ENCODE measurements at places on chromosomes 3 and 15. TPM values are rescaled to one million over a fixed set of nuclear protein-coding genes. Genes with fewer than 3 reads are reported as not detected.

Gene MESP2
- total RNA-seq, result 0.26 TPM

Gene DLL4
- 0.11 TPM for total RNA-seq

Gene FOXL2NB
- total RNA-seq, result not detected

Gene SAXO2
- 1.9 TPM for total RNA-seq

Gene PLA2G4E
- not detected for total RNA-seq

Gene DNAJB11
- 103 TPM for total RNA-seq

Gene CPNE9
- total RNA-seq, result not detected

- DNase-seq, result no peak
Measured at GRCh38 chr15:62378772-62379498, 213.8 kb upstream of the C2CD4B start.

- DNase-seq, result no peak
Measured at GRCh38 chr15:80099241-80099640, 39.8 kb downstream of the ZFAND6 start.

DNA sequence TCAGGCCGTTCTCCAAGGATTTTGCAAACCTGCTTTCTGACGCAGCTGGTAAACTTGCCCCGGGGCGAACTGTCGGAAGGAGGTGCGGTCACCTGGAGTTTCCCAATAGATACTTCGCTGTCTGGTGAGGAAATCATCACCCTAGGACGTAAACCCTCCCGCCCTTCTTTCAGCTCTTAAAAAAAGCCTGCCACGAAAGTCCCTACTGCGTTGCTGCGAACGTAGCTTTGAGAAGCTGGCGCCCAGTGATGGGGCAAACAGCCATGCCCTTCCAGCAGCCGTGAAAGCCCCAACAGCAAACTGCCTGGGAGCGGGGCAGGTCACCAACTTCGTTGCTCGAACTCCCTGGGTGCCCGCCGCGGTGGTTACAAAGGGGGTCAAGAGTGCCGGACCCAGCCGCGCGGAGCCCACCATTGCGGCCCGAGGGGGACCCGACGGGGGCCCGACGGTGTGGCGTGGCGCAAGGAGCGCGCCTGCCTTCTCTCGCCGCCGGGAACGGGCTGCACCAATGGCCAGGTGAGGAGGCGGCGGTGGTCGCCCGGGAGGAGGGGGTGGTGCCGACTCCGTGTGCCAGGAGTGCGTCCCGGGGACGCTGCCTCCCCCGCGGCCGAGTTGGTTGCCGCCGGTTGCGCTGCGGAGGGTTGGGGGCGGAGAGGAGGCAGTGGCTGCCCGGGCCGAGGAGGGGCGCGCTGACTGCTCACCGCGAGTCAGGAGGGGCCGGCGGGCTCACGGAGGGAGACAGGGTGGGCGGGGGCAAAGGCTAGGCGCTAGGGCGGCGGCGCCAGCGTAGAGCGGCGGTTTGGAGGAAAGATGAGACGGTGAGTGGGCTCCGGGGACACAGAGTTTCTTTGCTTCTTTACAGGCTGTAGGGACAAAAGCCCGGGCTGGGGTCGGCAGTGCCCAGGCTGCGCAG lies at the start of gene PHLDB2:
PHLDB2 (plus strand) TSS at position 205 of the 913 bp plus-strand sequence. CDS start 24,813 bp downstream, outside the sequence.
- peak; percentile 79 for DNase-seq

- DNase-seq, result no peak
Measured at GRCh38 chr15:63491116-63491827, 13.1 kb upstream of the USP3 start.

- DNase-seq, result no peak
Measured at GRCh38 chr15:68417051-68417450, 14.9 kb downstream of the ITGA11 start.

GRCh38 chr15:62475591-62475990 lies 310.5 kb upstream of the C2CD4B start:
- DNase-seq, result no peak

- peak; percentile 56 for DNase-seq
Measured at GRCh38 chr3:18758047-18758704, 333.0 kb upstream of the SATB1 start.

DNA sequence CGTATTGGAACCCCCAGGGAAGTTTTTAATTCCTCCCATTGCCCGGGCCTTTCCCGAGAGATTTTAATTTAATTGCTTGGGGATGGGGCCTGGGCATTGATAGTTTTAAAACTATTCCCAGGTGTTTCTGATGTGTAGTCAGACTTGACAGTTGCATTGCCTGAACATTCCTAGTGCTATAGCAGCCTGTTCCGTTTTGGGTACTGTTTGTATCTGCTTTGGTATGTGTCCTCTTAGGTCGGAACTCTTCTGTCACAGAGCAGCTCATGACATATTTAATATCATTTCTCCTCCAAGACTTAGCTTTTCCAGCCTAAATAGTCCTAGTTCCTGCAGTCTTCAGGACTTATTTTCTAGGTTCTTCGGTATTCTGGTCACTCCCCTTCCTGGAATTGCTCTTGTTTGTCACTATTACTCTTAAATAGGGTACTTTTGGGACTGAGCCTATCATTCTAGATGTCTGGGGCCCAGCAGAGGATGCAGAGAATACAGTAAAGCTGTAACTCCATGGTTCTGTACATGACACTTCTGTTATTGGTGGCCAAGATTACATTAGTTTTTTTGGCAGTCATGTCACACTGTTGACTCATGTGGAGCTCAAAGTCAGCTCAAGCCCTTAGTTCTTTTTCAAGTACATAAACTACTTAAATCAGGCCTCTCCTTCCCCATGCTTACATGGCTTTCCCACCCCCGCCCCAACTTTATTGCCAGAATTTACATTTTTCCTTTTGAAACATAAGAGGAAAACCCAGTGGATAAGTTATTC lies 81.5 kb downstream of the BBX start:
- no peak for DNase-seq

DNA sequence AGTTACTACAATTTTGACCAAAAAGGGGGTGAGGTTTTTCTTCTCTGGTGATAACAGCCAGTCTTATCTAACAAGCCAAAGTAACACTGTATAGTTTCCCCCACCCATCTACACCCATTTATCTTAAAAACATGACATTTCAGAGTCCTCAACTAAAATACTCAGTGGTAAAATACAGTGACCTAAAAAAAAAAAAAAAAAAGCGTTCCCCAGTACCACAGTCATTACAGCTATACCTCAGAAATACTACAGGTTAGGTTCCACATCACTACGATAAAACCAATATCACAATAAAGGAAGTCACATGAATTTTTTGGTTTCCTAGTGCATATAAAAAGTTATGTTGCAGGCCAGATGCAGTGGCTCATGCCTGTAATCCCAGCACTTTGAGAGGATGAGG lies 13.8 kb downstream of the DENND4A start:
- no peak for DNase-seq

DNA sequence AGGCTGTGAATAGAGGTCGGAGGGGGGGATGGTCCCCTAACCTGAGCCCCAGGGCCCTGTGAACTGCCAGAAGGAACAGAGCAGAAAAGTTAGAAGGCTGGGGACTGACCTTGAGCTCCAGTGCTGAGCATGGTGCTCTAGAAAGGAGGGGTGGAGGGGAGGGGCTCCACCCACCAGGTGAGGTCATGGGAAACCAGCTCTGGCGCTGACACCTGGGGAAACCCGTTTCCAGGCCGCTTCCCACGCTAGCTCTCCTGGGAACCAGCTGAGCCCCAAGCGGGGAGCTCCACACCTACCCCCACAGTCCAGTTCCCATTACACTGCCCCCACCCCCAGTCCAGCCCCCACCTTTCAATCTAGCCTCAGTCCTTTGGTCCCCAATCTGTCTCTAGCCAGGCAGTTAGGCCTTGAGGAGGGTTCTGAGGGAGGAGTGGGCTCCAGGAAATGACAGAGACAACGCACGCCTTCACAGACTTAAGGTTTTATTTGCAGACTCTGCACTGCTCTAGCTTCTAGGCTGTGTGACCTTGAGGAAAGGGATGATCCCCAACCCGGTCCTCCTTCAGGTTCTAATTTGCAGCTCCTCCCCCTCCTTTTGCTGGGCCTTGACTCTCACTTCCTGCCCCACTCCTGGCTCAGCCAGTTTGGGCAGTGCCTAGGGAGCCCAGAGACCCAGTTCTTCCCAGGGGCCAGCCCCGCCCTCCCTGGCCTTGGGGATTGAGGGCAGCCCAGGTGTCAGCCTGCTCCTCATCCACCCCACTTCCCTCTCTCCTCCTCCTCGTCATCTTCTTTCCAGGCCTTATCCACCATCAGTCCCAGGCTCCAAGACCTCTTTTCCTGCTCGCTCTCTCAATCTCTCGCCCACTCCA lies 2.1 kb downstream of the RHOV start:
- DNase-seq, result no peak

DNA sequence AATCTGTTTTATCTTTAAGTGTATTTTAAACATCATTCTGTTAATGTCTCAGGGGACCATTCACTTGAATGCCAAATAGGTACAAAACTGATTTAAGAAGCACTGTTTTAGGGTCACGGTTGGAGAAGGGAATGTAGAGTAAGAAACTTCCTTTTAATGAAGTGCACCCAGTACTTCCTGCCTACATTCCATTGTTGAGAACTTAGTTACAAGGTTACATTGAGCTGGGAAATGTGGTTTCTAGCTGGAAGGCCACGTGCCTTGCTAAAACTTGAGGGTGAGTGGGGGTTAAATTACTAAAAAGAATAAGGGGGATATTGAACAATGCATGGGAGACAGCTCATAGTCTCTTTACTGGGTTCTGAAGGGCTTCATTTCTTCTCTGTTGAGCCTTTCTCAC lies 78.3 kb upstream of the TBC1D5 start:
- DNase-seq, result no peak

GRCh38 chr3:29454161-29454611 lies 173.3 kb downstream of the RBMS3 start:
- DNase-seq, result no peak

DNA sequence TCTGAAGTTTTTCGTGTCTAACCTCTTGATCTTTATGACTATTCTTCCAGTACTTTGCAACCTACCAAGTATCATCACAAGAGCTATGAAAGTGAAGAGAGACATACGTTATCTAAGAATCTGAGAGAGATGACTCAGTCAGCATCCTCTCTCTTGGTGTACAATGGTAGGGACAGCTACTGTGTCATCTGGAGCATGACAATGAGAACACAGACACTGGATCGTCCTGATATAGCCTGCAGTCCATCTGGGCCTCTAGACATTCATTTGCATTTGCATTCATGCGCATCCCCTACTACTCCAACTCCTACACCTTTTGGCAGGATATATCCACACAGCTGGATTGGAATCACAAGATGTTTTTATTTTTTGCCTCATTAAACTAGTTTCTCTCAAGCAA lies 115.2 kb downstream of the PEX5L start:
- no peak for DNase-seq

DNA sequence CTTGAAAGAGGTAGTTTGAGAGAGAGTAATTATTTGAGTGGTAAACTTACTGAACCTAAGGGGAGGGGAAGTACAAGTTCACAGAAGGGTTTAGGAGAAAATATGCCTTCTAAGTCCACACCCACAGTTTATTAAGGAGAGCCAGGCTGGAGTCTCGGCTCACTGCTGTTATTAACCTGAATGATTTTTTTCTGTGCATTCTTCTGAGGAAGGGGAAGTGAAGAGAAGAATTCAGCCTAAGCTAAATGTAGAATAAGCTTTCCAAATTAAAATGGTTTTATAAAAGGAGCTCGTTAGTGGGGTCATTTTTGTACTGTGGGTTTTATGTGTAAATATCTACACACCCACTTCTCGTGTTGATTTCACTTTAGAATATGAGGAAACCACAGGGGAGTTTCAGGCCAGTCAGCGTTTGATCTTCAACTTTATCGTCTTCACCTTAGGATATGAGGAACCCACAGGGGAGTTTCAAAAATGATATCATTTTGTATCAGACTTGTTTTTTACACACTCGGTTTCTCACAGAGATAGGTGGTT lies 1.5 kb downstream of the WHAMM start:
- no peak for DNase-seq

DNA sequence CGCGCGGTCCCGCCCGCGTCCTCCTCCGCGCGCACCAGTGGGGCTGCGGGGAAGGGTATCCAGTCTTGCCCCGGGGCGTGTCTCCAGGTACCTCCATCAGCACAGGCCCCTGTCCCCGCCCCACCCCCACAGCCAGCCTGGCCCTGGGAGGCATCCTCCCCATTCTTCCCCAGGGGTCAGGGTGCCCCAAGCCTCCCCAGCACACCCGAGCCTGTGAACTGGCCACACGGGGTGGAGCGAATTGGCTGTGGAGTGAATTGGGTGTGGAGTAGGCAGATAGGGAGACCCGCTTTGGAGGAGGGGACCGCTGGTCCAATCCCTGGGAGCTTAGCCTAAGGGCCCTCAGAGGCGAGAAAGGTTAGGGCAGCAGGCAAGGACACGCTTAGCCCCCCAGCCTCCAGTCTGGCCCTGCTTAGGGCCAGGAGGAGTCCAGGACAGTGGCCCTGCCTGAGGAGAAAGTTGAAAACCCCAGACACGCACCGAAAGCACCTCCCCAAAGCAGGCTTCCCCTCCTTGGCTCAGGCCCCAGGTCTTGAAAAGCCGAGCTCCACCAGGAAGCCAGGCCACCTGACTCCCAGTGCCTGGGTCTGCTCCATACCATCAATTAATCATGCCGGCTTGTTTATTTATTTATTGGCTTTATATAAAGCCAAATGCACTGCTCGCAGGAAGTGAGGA lies 107.7 kb upstream of the SLC6A11 start:
- DNase-seq, result no peak

DNA sequence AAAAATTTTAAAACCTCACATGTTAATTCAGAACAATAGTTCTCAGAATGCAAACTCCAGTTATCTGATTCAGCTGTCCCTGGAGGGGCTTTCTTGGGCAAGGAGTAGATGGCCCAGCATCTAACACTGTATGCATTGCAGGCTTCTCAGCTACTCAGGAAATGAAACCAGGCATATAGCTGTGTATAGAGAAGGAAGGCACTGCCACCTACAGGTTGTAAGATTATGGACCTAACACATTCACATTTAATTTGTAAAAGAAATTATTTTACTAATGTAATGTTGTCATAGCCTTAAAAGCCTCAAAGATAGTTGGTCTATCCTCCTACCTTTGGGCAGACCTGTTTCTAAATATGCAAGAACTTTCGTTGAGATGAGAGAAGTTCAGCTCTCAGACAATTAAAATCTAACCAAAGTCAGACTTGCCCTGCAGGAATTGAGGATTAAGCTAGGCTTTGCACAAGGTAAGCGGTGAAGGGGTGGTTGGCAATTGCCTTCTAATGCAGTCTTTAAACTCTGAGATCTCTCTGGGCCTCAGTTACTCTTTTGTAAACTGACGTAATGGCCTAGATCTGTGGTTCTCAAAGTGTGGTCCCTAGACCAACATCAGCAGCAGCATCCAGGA lies 132.8 kb upstream of the SLC24A5 start:
- DNase-seq, result peak; percentile 87

DNA sequence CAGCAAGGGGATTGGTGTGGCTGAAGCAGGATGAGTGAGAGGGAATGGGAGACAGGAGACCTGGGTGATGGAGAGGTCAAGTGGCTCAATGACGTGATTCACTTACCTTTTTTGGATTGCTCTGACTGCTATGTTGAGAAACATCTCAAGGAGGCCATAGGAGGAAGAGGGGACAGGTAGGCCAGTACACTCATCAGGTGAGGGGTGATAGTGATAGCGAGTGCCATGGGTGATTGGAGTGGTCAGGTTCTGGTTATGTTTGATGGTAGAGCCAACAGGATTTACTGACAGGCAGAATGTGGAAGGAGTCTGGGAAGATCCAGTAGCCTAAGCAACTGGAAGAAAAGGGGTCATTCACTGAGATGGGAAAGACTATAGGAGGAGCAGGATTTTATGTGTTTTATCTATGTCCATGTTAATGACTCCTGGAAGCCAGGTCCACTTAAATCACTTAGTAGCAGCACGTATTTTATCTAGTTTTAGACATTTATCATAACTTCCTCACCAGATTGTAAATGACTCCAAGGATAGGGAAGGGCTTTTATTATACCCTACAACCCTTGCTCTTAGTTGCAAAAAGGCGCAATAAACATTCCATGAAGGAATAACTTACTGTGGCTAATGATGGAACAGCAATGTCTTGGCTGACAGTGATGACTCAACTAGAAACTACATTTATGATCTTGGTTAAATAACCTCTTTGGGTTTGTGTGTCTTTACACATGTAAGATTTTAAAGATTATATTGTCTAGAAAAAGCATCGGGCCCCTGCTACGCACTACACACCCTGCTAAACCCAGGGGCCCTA lies 119.8 kb upstream of the RNF7 start:
- no peak for DNase-seq

All from A673 (cell line).